Activated T-helper 17 cell treated with anti-CD3 and anti-CD28 coated beads, Interleukin-2, amount 50 U/mL, for 72 hours (primary cell): ENCODE measurements at places on chromosomes 5 and 9. TPM values are rescaled to one million over a fixed set of nuclear protein-coding genes. Genes with fewer than 3 reads are reported as not detected.

RASGEF1C gene
- not detected for total RNA-seq

SPINK4 gene
- not detected for total RNA-seq

IFNB1 gene
- not detected for total RNA-seq

LHX2 gene
- total RNA-seq, result not detected

PTGDS gene
- 1.3 TPM for total RNA-seq

INVS gene
- 15.3 TPM for total RNA-seq

MYMK gene
- total RNA-seq, result not detected

SPATA31D4 gene
- total RNA-seq, result not detected

BAAT gene
- total RNA-seq, result 0.08 TPM

CDKN2AIPNL gene
- 23.0 TPM for total RNA-seq

PLPP7 gene
- total RNA-seq, result not detected

PCDHGB5 gene
- 0.24 TPM for total RNA-seq

RFX3 gene
- total RNA-seq, result 19.8 TPM

PCDHGA9 gene
- total RNA-seq, result not detected

CYLC2 gene
- not detected for total RNA-seq
